Activated CD8-positive, alpha-beta memory T cell treated with anti-CD3 and anti-CD28 coated beads for 1 hour (primary cell): ENCODE measurements at places on chromosomes 3 and 15.
A peak's percentile ranks its signal among the peaks of the same experiment; 100 is the strongest.

DNA sequence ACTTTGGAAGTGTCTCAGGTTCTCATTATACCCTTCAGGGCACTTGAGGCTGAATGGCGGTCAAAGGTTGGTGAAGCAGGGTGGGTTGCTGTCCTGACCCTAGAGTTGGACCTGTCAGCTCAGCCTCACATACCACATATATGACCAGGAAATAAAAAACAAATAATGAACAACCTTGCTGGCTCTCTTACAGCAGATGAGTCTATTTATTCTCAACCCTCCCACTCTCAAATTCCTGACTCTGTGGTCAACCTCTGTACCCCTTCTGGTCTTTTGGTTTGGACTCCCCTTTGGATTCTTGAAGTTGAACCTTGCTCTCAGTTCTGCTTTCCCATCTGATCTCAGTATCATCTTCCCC lies 16.9 kb downstream of the PPP2R3A start:
- no peak for DNase-seq

DNA sequence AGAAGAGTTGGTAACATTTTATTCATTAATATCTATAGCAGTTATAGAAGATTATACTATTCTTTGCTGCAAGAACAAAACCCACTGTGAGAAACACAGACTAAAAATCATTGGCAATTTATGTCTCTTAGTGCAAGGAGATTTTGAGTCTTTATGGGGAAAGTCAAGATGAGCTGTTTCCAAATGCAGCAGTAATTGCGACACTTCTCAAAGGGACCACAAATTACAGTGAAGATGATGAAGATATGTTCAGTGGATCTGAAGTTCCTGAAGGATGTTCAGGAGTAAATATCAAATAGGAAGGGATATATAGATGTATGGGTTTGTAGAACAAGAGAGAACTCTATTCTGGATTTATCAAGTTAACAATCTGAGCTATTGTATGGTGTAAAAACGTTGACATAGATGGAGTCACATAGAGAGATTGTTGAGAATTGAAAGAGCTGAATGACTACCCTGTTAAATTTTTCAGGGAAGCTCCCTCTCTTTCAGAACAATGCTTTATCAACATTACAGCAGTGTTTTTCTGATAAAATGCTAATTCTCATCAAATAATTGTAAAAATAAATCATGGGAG lies 71.8 kb downstream of the DTWD1 start:
- no peak for DNase-seq

- no peak for DNase-seq
Measured at GRCh38 chr15:66766282-66767230, 64.5 kb downstream of the SMAD6 start.

DNA sequence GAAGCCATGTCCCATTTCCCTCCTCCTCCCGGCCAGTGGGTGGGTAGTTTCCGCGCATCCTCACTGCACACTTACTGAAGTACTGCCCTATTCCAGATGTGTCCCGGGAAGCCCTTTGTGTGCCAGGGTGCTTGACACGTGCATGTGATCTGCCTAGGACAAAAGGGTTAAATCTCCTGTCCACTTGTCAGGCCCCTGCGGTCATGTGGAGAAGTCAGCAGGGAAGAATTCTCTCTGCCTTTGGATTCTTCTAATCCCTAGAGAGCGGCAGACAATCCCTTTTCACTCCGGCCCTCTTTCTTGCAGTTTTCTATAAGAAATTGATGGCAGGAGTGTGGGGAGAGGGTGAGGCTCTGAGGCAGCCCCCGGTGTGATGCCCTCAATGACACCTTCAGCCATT lies 19.8 kb downstream of the ST8SIA2 start:
- DNase-seq: no peak

DNA sequence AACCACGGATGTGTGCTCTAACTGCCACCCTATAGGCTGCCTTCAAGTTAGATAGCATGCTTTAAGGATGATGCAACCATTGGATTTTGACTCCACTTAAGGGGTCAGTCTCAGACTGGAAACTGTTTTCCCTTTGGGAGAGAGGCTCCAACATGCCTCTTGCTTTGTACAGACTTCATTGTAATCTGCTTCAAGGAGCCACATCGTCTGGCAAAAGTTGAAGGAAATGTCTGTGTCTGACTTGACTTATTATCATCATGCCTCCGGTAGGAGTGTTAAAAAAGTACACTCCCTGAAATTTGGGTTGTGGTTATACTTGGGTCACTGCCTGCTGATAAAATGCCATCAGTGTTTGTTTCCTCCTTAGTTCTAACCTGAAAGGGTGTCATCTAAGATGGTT lies 245.4 kb upstream of the CDIN1 start:
- no peak for DNase-seq

DNA sequence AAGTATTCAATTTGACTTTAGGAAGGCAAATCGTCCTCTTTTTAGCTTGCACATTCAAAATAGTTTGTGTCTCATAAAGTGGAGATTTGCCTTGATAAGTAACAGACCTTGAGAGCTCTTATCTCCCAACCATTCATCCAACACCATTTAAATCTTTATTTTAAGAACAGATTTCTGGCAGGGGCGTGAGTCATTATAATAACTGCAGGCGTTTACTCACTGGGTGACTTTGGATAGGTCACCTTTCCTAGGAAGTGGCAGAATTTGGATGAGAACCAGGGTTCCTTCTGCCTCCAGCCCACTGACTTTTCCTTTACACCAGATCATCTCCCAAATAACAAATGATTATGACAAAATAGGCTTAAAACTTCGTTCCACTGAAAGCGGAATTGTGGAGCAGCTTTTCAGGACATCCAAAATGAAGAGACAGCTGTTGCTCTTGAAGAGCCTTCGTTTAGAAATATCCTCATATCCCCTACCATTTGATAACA lies 5.0 kb downstream of the LMCD1 start:
- no peak for DNase-seq

DNA sequence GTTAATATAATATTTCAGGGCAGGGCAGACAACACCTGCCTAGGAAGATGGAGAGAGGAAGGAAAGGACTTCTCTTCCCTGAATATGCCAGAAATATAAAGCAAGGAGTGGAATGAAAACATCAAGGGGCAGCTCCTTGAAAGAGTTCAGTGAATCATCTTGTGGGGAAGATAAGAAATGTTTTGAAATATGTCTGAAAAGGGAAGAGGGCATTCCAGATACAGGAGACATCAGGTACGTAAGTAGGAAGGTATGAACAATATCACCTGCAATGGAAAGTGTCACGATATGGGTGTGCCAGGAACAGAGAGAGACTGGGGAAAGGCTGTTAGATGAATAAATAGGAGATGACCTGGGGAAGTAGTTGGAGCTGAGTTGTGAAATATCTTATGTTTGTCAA lies 75.8 kb upstream of the WDR72 start:
- no peak for DNase-seq

DNA sequence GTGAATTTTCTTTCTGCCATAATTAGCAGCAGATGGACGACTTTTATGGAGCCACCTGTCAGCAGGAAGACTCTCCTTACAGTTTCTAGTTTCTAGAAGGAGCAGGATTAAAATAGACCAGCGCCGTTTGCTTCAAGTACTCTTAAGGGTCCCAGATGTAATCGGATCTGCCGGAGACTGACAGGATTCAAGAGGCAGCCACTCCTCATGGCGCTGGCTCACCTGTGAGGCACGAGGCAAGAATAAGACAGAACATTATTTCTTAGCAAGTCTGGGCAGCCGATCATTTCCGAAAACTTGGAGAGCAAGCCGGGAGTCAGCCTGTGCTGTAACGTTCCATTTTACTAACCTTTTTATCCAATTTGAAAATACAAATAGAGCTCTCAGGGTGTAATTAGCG lies 410.4 kb upstream of the RORA start:
- DNase-seq: no peak

DNA sequence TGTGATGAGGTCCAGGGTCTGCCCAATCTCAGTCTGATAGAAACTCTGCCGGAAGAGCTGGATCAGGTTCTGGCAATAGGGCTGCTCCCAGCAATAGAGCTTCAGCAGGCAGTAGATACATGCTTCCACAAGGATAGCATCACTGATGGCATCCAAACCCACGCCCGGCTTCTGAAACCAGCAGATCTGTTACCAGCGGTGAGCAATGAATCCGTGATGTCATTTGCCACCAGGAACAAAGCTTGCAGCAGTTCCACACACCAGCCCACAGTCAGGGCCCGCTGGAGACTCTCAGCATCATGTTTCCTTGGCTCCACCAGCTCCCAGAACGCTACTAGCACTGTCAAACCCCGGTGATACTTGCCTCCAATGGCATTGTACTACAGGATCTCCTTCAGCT lies 19.3 kb upstream of the TTBK2 start:
- DNase-seq: no peak

GRCh38 chr15:41980654-41981323 lies 8.4 kb upstream of the EHD4 start:
- DNase-seq: no peak

DNA sequence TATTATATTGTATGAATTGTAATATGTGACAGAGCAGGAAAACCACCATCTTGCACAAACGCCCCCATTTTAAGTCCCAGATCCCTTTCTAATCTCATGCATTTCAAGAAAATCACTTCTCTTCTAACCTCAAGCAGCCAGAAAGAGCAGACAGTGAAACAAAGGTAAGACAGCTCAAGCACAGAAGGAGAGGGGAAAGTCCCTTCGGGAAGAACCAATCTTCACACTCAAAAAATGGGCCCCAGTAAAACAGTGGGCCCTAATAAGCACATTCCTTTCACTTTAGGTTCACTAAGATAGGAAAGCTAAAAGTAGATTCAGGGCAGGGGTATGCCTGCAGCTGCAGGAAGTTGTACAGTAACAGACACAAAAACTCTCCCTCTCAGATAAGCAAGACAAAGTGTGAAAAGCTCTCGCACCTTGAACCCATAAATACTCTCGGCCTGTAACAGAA lies 1268.7 kb downstream of the SI start:
- DNase-seq: no peak

DNA sequence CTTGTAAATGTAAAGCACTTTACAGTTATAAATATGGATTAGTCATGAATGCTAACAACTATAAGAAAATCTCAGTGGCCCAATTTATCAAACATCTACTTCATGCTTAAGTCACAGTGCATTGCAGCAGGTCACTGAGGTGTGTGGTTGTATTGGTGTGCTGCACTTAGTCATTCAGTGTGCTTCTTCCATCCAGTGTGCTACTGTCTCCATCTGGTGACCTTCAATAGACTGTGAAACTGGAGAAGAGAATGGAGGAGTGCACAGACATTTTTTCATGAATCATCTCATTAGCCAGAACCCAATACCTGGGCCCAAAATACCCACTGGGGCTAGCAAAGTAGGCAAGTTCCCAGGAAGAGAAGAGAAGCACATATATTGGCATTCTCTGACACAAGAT lies 199.6 kb downstream of the SHOX2 start:
- no peak for DNase-seq

GRCh38 chr3:197881970-197882338 lies 68.0 kb upstream of the RPL35A start:
- DNase-seq: no peak

DNA sequence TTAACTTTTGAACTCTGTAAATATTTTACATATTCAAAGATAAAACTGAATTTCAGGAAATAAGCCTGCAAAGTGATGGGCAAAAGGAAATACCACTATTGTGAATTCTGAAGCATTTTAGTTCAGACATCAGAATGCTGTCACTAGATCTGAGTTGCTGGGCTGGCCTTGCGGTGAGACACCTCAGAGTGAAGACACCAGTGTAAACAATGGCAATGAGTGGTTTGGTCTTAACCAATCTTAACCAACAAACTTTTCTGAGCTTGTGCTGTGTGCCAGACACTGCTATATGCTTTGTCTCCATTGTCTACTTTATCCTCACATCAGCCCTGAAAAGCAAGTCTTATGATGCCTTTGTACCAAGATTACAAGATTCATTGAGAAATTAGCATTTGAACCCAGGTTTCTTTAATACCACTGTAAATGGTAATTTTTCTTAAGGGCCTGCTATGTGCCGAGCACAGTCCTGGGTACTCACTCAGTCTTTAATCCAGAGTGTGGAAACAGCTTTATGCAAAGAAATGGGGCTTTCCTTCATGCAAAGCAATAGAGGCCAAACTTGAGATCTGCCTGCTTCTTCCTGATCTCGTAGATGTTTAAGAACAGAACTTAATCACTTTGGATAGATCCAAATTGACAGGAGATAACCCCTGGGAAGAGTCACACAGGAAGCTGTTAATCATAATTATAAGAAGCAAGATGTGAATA lies 55.0 kb downstream of the TMEM39A start:
- DNase-seq: no peak

DNA sequence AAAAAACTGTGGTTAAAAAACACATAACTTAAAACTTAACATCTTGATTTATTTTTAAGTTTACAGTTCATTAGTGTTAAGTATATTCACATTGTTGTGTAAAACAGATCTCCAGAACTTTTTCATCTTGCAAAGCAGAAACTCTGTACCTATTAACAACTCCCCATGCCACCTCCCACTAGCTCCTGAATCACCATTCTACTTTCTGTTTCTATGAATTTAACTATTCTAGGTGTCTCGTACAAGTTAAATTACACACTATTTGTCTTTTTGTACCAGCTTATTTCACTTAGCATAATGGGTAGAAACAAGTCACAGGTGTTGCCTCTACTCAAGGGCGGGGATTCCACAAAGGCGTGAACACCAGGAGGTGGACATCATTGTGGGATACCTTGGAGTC lies 43.2 kb downstream of the CRTC3 start:
- no peak for DNase-seq

DNA sequence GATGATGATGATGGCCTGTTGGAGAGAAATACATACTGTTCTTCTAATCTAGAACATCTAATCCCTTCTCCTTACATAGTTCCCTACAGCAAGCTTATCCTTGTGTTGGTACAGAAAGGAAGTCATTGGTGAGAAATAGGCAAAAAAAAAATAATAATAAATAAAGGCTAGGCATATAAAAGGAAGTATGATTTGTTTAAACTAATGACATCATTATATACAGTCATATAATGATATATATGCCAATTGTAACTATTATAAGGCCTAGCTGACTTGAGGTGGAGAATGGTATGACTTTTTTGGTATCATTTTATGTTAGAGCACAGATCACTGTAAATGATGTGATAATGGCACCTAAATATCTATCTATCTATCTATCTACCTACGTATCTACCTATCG lies 142.4 kb downstream of the DUT start:
- DNase-seq: no peak

GRCh38 chr3:42539871-42540714 lies 37.6 kb downstream of the VIPR1 start:
- DNase-seq: peak; percentile 39

DNA sequence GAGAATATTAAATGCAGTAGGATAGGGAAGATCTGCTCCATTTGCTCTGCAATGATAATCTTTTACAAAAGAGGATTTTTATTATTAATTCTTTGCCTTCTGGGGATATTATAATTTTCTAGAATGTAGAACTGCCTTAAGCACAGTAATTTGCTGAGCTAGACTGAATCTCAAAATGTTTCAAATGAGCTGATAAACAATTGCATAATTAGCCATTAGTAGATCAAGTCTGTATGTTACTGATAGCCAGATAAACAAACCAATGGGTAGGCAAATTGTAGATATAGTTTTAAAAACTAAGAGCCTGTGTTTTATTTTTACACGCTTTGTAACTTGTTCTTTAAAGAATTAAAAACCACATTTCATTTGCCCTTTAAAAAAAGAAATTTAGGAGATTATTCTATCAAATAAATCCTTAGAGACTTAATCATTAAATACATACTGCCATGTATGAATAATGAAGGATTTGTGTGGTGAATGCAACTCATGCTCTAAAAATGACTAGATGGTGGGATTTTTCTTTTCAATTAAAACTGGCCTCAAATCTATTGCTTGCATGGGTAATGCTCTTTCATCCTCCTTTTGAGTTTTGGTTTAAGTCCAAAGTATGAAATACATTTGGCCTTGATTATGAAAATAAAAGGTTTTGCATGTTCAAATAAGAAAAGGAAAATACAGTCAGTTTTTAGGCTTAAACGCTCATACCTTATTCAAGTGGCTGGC lies 32.6 kb upstream of the NANOGP8 start:
- DNase-seq: no peak
